Spleen (tissue), 13 donors: ENCODE measurements at places on chromosomes 2 and 18. TPM values are rescaled to one million over a fixed set of nuclear protein-coding genes. Genes with fewer than 3 reads are reported as not detected.

Gene ZBTB7C
- total RNA-seq: 20.1 TPM

Gene FBXO41
- total RNA-seq: 13.3 TPM

Gene TNFAIP6
- total RNA-seq: 9.4 TPM

Gene CCDC74A
- total RNA-seq: 0.98 TPM

Gene PSMG2
- total RNA-seq: 71.1 TPM

Gene FIGN
- total RNA-seq: 4.5 TPM

Gene IL36B
- total RNA-seq: not detected

Gene SPP2
- total RNA-seq: not detected

Gene NMUR1
- 4.2 TPM for total RNA-seq

Gene IGFBP5
- 114 TPM for total RNA-seq

Gene CCDC85A
- 0.34 TPM for total RNA-seq

Gene GALR1
- not detected for total RNA-seq

Gene COL5A2
- total RNA-seq: 12.9 TPM

Gene CDK5R2
- total RNA-seq: not detected

Gene OTOS
- total RNA-seq: not detected

Gene RAB6C
- 0.83 TPM for total RNA-seq

Gene KYNU
- 27.7 TPM for total RNA-seq

Gene LINC00305
- total RNA-seq: not detected

Gene RAB31
- total RNA-seq: 85.0 TPM

Gene TNFRSF11A
- 1.5 TPM for total RNA-seq
